ENCODE measurements at places on chromosomes 6 and 20. TPM values are rescaled to one million over a fixed set of nuclear protein-coding genes. Genes with fewer than 3 reads are reported as not detected.

- peak; percentile 60 for DNase-seq
- no peak overlapping the region for H3K27ac ChIP-seq
- H3K4me3 ChIP-seq: no peak overlapping the region
- no peaks in the 10 kb centered on the region for H3K27me3 ChIP-seq
These were observed 3.1 kb downstream of the HM13 start for GRCh38 chr20:31517373-31517772.

- H3K36me3 ChIP-seq: no peaks in the 10 kb centered on the region
- H3K4me1 ChIP-seq: no peaks in the 10 kb centered on the region
- H3K27ac ChIP-seq: no peak overlapping the region
- no peak for DNase-seq
These were observed 681.2 kb downstream of the HDGFL1 start for GRCh38 chr6:23250556-23250955.

DNA sequence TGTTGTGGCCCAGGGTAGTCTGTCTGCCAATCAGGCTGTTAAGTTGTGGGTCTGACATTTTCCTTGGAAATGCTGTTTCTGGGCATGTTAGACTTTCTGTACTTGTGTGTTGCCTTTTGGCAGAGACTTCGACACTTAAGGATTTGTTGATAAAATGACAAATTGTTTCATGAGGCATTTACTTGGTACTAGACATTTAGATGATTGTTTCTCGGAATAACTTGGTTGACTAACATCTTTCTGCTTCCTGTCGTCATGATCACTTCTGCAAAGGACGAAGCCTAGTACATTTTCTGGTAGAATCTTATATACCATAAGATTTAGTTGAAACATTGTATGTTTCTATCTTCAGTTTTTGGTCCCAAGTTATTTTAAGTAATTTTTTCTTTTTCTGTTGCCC is 34.1 kb downstream of the UTRN start:
- no peak overlapping the region for H3K27ac ChIP-seq
- peaks cover 5% of the 10 kb centered on the region for H3K4me1 ChIP-seq
- H3K36me3 ChIP-seq: no peaks in the 10 kb centered on the region
- DNase-seq: no peak

- no peak overlapping the region for H3K27ac ChIP-seq
- DNase-seq: peak; percentile 61
- no peaks in the 10 kb centered on the region for H3K27me3 ChIP-seq
- H3K36me3 ChIP-seq: no peaks in the 10 kb centered on the region
- no peak overlapping the region for H3K4me3 ChIP-seq
- no peaks in the 10 kb centered on the region for H3K4me1 ChIP-seq
These were observed 336.2 kb downstream of the FOXA2 start for GRCh38 chr20:22248051-22248667.

Gene TP53TG5
- not detected for total RNA-seq

GRCh38 chr20:48051794-48052474 is 266.7 kb upstream of the SULF2 start:
- no peaks in the 10 kb centered on the region for H3K4me1 ChIP-seq
- H3K36me3 ChIP-seq: no peaks in the 10 kb centered on the region
- no peak overlapping the region for H3K4me3 ChIP-seq
- no peaks in the 10 kb centered on the region for H3K27me3 ChIP-seq
- H3K27ac ChIP-seq: no peak overlapping the region

Gene EPB41L1
- 42.0 TPM for total RNA-seq

DNA sequence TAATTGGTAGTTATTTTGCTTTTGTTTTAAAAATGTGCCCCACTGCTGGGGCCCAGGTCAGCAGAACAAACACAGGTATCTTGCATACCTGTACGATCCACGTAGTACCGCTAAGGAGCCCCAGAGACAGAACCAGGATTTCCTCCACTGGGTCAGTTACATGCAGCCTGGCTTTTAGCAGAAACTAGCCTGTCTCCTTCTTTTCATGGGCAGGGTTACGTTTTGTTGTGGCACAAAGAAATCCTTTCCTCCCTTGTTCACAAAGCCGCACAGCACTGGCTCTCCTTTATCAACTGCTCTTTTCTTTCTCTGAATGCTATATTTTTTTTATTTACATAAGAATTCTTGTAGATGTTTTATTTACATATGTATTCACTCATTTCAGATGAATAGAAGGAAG is 190.3 kb upstream of the POU3F2 start:
- DNase-seq: no peak
- no peak overlapping the region for H3K27ac ChIP-seq
- H3K36me3 ChIP-seq: no peaks in the 10 kb centered on the region
- H3K4me1 ChIP-seq: peaks cover 5% of the 10 kb centered on the region
- H3K4me3 ChIP-seq: no peak overlapping the region

- H3K27ac ChIP-seq: no peak overlapping the region
- H3K27me3 ChIP-seq: no peaks in the 10 kb centered on the region
- no peaks in the 10 kb centered on the region for H3K4me1 ChIP-seq
- DNase-seq: peak; percentile 44
These were observed 331.2 kb downstream of the QKI start for GRCh38 chr6:163745536-163746400.

Gene ENPP3
- total RNA-seq: not detected

Gene TUBE1
- 15.9 TPM for total RNA-seq

DNA sequence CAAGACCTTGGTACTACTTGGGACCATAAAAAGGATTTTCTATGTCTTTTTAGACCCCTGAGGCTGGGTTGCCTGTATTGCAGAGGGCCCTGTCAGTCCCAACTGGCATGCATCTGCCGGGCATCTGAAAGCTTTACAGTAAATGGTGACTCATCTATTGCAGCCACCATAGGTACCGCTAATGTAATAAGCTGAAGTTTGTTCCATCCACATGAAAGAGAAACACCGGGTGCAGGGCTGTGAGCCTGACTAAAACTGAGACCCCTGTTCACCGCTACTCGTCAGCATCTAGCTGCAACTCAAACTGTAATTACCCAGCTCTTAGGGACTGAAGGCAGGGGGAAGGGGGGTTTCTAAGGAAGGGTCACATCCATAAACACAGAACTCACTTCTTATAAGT is 49.5 kb downstream of the TRERF1 start:
- DNase-seq: no peak
- no peaks in the 10 kb centered on the region for H3K27me3 ChIP-seq
- H3K36me3 ChIP-seq: no peaks in the 10 kb centered on the region
- H3K27ac ChIP-seq: no peak overlapping the region
- peaks cover 7% of the 10 kb centered on the region for H3K4me1 ChIP-seq

GRCh38 chr6:169024047-169024660 is 229.5 kb downstream of the THBS2 start:
- no peaks in the 10 kb centered on the region for H3K27me3 ChIP-seq
- no peak overlapping the region for H3K4me3 ChIP-seq
- H3K36me3 ChIP-seq: no peaks in the 10 kb centered on the region
- no peak for DNase-seq
- H3K27ac ChIP-seq: no peak overlapping the region
- no peaks in the 10 kb centered on the region for H3K4me1 ChIP-seq

Gene IDH3B
- total RNA-seq: 103 TPM

Gene VWA7
- total RNA-seq: 1.5 TPM

Gene ERVFRD-1
- not detected for total RNA-seq

DNA sequence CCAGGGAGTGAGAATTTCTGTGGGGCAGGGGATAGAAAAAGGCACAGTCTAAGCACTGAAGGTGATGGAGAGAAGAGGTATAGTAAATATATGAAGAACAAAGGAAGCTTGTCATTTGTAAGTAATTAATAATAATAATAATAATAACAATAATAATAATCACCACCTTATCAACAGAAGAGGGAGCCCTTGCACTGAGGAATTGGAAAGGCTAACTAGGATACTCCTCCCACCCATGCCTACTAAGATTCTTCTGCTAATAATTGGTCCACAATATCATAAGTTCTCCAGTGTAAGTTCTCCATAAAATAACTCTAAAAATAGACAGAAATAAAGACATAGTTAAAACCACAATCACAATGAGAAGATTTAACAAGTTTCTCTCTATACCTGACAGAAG is 912 bp upstream of the OR12D3 start:
- H3K4me1 ChIP-seq: no peaks in the 10 kb centered on the region
- no peak overlapping the region for H3K4me3 ChIP-seq
- no peaks in the 10 kb centered on the region for H3K36me3 ChIP-seq
- no peak overlapping the region for H3K27ac ChIP-seq
- H3K27me3 ChIP-seq: no peaks in the 10 kb centered on the region
- DNase-seq: no peak

Gene WFDC5
- not detected for total RNA-seq

- no peaks in the 10 kb centered on the region for H3K36me3 ChIP-seq
These were observed 63.0 kb upstream of the RBM24 start for GRCh38 chr6:17218023-17218748.

DNA sequence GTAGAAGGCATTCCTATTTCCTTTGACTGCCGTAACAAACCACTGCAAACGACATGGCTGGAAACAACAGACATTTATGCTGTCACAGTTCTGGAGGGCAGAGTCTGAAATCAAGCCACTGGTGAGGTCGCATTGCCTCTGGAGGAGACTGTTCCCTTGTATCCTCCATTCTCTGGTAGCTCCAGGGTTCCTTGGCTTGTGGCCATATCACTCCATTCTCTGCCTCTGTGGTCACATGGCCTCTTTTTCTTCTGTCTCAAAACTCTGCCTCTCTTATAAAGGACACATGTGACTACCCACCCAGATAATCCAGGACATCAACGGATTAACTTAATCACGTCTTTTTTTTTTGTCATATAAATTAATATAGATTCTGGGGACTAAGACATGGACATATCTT is 84.4 kb downstream of the LYRM2 start:
- DNase-seq: no peak
- H3K36me3 ChIP-seq: no peaks in the 10 kb centered on the region
- no peaks in the 10 kb centered on the region for H3K27me3 ChIP-seq
- no peak overlapping the region for H3K4me3 ChIP-seq

DNA sequence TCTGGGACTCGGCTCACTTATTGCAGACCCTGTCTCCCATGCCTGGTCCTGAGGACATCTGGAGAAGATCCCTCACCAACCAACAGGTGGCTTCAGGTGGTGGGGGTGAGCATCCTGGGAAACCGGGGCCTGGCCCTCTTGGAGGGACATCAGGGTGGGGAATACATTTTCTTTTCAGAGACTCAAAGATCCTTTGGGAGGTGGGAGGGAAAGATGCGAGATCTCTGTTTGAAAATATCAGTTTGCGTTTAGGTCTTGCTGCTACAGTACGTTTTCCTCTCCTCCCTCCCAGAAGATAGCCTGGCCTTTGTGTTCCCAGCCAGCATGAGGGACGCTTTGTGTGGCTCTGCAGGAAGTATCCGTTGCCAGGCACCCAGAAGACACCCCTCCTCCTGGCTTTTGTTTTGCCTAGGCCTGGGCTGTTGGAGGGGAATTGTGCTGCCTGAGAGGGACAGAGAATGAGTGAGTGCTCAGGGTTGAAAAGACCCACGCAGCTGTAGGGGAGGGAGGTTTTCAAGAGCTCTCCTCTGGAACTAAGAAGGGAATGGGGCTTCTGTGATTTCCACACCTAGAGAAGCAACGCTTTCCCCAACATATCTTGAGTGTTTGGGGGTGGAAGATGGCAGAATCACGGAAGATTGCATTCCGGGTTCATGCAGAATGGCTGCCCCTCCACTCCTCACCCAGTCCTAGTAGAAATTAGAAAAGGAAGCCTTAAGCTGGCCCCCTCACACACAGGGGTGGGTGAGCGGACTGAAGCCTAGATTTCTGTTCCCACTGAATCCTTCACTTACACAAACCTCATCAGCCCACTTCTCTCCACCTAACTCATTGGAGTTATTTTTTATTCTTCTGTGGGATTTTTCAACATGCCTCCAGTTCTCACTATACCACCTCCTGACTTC is 22.0 kb upstream of the SLC2A12 start:
- H3K27me3 ChIP-seq: no peaks in the 10 kb centered on the region
- peak overlapping the region; percentile 69 for H3K27ac ChIP-seq
- no peaks in the 10 kb centered on the region for H3K36me3 ChIP-seq

- no peak for DNase-seq
- H3K27ac ChIP-seq: no peak overlapping the region
- H3K4me3 ChIP-seq: no peak overlapping the region
- H3K27me3 ChIP-seq: no peaks in the 10 kb centered on the region
- peaks cover 18% of the 10 kb centered on the region for H3K36me3 ChIP-seq
- H3K4me1 ChIP-seq: no peaks in the 10 kb centered on the region
These were observed 39.8 kb upstream of the MYL9 start for GRCh38 chr20:36501367-36502006.

DNA sequence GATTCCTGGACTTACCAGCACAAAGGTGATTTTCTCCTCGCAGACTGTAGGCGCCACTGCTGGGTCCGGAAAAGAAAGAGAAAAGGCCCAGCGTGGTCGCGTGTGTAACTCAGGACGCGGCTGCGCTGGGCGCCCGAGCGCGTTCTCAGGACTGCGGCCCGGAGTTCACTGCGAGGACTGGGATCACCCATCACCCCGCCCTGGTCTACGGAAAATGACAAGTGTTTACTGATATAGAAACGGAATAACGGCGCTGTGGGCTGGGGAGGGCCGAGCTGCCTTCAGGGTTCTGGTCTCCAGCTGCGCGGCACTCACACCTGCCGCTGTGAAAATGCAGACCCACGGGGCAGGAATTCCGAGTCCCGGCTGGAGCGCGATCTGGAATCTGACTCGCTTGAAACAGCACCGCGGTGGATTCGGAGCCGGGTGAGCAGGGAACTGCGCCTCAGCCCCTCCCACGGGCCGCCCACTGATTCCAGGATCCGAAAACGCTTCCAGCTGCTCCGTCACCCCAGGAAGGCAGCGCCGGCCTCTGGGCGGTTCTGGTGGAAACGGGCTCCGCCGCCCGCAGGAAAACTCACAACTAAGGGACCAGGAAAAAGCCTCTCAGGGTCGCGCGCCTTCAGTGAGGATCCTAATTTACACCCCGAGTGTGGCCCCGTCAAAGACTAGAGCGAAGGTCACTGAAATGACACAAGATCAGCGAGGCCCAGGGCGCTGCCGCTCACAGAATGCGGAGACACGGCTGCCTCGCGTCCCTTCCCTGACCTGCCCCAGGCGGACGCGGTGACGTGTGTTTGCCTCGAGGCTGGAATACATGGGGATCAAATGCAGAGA is 34.5 kb downstream of the HLA-A start:
- DNase-seq: peak; percentile 70

Gene ADISSP
- total RNA-seq: 117 TPM

- H3K36me3 ChIP-seq: no peaks in the 10 kb centered on the region
- H3K27ac ChIP-seq: no peak overlapping the region
- no peaks in the 10 kb centered on the region for H3K27me3 ChIP-seq
- H3K4me1 ChIP-seq: peaks cover 3% of the 10 kb centered on the region
These were observed 565.1 kb upstream of the FLRT3 start for GRCh38 chr20:14902432-14903089.

DNA sequence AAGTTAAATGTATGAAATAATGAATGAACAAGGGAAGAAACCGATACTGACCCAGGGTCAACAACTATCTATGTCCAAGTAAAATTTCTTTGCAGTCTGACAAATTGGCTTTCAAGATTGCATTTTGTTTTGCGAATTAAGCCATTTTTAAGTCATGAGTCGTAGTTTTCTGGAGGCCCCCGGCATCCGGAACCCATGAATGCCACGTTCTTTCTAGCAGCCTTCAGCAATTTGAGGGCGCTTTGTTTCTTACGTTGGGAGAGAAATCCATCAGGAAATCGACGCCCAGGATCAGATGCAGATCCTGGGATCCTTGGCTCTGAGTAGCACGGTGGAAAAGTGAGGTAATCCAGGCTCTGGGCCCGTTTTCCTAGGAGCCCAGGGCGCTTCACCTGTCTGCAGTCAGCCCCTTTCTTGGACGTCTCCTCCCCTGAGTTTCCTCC is 309 bp upstream of the ABRACL start:
- DNase-seq: peak; percentile 58
- peak overlapping the region; percentile 91 for H3K4me3 ChIP-seq
- no peaks in the 10 kb centered on the region for H3K27me3 ChIP-seq
- no peaks in the 10 kb centered on the region for H3K36me3 ChIP-seq
- H3K27ac ChIP-seq: peak overlapping the region; percentile 91
- peaks cover 18% of the 10 kb centered on the region for H3K4me1 ChIP-seq

GRCh38 chr6:2186516-2186915 is 58.9 kb downstream of the GMDS start:
- no peaks in the 10 kb centered on the region for H3K27me3 ChIP-seq
- no peak overlapping the region for H3K27ac ChIP-seq
- no peaks in the 10 kb centered on the region for H3K4me1 ChIP-seq
- no peak overlapping the region for H3K4me3 ChIP-seq
- no peak for DNase-seq
- H3K36me3 ChIP-seq: no peaks in the 10 kb centered on the region

Data from H1 (cell line).